Fibroblast of skin of left quadriceps (primary cell): ENCODE measurements at places on chromosomes 3 and 15.

- peak; percentile 72 for DNase-seq
These were observed 23.1 kb downstream of the CDCP1 start for GRCh38 chr3:45123030-45123429.

- no peak for DNase-seq
These were observed 80.6 kb downstream of the FBXL22 start for GRCh38 chr15:63677778-63678177.

DNA sequence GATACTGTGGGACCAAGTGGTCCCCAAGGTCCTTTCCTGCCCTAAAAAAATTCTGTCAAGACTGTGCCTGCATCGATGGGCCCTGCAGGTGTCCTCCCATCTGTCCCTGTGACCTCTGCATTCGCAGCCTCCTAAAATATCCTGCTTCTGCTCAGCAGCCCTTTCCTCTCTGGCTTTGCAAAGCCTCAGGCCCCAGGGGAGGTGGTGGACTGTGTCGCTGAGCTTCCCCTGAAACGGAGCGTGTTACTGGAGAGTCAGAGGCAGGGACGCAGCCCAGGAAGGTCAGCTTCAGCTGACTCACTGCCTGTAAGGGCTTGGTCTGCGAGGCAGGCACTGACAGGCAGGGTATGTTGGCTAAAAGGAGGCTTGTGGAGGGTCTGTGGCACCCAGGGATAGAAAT lies 110.0 kb downstream of the RAB11A start:
- DNase-seq = no peak

DNA sequence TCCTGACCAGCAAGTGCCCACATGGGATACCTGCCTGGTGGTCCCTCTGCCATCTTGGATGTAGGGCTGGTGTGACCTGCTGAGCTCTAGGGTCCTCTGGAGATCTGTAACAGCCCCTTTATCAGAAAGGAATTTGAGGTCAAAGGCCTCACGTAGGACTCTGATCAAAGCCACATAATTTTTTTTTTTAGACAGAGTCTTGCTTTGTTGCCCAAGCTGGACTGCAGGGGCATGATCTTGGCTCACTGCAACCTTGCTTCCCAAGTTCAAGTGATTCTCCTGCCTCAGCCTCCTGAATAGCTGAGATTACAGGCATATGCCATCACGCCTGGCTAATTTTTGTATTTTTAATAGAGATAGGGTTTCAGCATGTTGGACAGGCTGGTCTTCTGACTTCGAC lies 9.5 kb downstream of the ITGB5 start:
- no peak for DNase-seq

GRCh38 chr3:52311576-52312119 lies 4.5 kb upstream of the DNAH1 start:
- no peak for DNase-seq

DNA sequence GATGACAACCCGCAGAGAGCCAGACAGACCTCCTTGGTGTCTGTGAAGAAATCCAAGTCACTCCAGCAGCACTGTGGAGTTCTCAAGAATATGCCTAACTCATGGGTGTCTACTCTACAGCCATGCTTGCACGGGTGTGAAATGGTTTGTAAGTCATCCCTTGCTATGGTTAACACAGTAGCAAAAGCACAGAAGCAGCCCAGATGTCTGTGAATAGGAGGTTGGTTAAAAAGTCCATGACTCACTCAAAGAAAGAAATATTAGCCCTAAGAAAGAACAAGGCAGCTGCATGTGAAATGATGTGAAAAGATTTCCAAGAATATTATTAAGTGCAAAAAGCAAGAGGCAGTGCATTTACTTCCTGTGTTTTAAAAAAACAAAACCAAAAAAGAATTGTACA lies 12.1 kb upstream of the LIMD1 start:
- DNase-seq = peak; percentile 40

DNA sequence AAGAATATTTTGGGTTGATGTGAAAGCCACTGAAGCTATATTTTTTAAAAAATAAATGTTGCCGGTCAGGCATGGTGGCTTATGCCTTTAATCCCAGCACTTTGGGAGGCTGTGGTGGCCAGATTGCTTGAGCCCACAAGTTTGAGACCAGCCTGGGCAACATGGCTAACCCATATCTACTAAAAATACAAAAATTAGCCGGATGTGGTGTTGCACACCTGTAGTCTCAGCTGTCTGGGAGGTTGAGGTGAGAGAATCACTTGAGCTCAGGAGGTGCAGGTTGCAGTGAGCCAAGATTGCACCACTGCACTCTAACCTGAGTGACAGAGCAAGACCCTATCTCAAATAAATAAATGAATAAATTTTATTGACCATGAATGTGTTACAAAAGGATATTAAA lies 39.6 kb downstream of the GOLM2 start:
- DNase-seq = no peak

- no peak for DNase-seq
These were observed 35.6 kb upstream of the ARHGEF3 start for GRCh38 chr3:56837196-56837955.

DNA sequence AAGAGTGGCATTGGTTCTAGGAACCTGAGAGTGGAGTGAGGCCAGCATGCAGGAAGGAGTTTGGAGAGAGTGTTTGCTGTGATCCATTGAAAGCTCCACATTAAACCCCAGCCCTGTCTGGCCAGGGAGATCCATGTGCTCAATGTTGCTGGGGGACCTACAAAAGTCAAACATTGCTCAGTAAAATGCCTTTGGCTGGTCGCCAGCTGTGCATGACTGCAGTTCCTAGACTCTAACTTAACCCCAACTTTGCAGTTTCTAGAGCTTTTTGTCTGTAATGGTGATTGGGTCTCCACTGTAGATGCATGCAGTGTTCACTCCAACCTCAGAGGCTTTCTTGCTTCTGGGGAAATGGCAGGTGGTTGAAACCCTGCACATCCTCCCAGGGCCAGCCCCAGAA lies 99.7 kb upstream of the ABHD17C start:
- no peak for DNase-seq

- no peak for DNase-seq
These were observed 108.8 kb downstream of the NTRK3 start for GRCh38 chr15:88147760-88148159.

DNA sequence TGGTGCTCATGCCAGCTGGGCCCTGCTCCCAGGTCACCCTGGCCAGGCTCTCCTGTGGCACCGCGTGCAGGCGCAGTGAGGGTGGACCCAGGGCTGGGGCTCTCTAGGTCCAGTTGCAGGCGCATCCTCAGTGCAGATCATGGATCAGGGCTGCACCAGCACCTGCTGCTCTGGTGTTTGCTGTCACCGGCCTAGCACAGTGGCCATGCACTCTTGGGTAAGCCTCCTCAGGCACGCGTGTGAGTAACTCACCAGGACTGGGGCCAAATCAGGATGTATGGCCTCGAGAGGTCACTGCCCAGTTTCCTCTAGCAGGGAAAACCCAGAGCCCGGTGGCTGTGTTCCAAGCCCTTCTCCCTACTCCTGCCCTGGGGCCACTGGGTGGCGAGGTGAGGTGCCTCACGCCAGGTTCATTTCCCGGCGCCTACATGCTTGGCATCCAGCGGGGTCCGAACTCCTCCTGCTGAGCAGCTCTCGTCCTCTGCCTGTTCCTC lies 45.5 kb upstream of the SLC41A3 start:
- DNase-seq = no peak

- DNase-seq = no peak
These were observed 100.8 kb downstream of the OPA1 start for GRCh38 chr3:193693774-193694173.

DNA sequence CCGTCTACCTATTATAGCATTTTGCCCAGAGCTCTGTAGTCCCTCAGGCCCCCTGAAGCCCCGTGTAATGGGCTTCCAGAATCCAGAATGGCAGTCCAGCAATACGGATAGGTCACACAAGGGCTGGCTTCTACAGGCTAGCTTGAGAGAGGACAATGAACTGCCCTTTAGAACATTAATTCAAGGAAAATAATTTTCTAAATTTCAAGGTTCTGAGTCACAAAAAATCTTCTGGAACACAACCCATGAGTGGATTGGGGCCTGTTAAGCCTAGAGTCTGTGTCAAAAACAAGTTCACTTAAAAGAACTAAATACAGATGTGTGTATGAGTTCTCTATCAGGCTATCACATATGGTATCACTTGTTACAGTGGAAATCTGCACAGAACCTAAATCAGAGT lies 28.8 kb downstream of the DCP1A start:
- no peak for DNase-seq

- no peak for DNase-seq
These were observed 21.4 kb downstream of the ABI3BP start for GRCh38 chr3:100971798-100972197.

GRCh38 chr3:65492249-65492648 lies 546.5 kb downstream of the MAGI1 start:
- DNase-seq = no peak

GRCh38 chr3:52923963-52924362 lies 26.6 kb upstream of the STIMATE start:
- DNase-seq = no peak

DNA sequence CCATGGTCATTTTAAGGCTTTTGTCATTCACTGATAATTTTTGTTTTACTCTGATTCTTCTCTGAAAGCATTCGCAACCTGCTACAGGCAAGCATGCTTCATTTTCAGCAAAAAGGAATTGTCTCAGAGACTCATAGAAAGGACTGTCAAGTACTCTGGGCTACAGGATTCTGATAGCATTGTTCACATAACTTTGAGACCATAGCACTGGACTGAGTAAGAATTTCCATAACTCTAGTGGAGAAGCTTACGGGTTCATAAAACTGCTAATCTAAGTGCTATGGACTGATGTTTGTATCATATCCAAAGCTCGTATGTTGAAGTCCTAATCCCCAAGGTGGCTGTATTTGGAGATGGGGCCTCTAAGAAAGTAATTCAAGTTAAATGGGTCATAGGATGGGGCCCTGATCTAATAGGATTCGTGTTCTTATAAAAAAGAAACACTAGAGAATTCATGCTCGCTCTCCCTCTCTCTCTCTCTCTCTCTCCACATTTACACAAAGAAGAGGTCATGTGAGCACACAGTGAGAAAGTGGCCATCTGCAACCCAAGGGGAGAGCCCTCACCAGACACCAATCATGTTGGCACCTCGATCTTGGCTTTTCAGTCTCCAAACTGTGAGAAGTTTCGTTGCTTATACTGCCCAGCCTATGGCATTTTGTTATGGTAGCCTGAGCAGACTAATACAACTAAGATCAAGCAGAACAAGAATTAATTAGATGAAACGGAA lies 60.4 kb downstream of the CRYGS start:
- no peak for DNase-seq

DNA sequence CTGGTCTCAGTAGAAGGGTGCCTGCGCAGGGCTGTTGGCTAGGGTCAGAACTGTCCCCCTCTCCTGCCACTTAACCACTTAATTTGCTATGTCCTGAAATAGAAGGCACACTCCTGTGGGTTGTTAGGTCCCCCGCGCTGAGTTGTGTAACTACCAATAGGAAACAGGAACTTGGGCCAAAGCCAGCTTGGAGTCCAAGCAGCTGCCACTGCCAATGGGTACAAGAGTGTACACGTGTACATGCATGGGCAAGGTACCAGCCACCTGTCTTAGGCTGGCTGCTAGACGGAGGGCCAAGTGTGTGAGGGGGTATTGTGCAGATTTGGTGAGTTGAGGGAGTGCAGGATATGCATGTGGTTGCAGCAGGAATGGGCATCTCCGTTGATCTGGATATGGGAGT lies 29.7 kb upstream of the POLG start:
- no peak for DNase-seq

DNA sequence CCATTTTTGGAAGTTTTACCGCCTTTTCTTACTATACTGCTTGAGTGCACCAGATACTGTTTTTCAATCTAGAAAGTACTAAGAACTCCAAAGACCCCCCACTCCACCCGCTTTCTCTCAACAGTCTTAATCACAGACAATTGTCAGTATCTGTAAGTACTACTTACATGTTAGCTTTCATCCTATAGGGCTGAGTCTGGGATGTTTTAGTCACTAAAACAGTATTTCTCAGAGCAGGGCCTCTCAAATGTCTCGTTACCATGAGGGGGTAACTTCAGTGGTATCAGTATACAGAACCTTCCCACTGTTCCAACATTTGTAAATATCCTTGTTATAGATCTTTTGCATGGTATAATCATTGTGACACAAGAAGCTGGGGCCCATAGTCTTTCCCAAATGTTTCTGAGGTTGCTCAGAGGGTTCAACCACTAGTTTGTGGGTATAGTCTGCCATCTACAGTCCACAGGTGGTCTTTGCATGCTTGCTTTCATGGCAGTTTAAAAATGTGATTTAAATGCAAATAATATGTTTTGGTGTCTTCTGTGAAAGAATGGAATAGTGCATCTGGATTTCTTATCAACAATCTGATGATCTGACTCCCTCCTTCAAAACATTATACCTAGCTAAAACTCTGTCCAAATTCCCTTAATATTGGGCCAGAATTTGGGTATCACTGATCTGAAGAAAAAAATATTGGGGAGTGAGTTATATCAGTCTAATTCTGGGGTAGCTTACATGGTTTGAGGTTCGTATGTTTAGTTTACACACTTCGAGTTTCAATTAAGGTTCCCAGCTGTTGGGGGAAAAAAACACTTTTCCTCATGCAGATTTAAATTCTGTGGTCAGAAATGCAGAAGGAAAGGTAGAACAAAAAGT lies 18.0 kb upstream of the DNAJC13 start:
- DNase-seq = no peak

GRCh38 chr3:169864270-169864669 lies 5.5 kb downstream of the LRRC31 start:
- no peak for DNase-seq

DNA sequence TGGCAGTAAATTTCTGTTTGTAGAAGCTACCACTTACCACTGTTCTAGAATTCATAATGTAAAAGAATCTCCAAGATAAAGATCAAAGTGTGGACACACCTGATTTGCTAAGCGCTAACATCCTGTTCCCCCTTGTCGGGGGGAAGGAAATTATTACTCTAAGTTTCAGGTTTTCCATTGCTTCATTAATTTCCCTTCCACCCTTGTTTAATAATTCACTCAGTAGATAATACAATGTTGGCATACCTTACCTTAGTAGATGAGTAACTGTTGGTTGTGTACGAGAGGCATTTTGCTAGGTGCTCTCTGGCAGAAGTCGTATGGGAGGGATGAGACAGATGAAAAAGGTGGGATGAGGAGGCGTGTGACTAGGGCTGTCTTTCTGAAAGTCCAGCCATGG lies 641.2 kb upstream of the ARRDC4 start:
- DNase-seq = no peak

DNA sequence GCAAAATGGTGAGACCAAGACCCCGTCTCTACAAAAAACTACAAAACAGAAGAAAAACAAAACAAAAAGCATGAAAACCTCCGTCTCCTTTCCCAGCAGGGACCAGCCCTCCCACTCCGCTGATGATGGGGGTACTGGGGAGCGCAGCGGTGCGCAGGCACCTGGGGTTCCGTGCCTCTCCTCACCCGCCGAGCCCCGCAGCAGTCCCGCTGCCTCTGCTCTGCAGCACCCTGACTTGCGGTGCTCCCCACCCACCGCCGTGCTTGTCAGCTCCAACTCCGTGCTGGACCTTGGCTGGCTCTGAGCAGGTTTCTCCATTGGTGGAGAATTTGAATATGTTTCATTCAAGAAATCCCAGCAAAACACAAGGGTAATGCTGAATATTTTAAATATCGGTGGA lies 46.7 kb upstream of the ATP10A start:
- DNase-seq = no peak
